Stimulated activated CD8-positive, alpha-beta memory T cell treated with anti-CD3 and anti-CD28 coated beads, Interleukin-4, amount 100 ng/mL, for 24 hours (primary cell): ENCODE measurements at places on chromosomes 13 and 19.

GRCh38 chr13:104567114-104567513 lies 1500.9 kb upstream of the SLC10A2 start:
- no peak for DNase-seq

- no peak for DNase-seq
Observed at GRCh38 chr19:40253611-40254092, 27.2 kb upstream of the CCNP start.

- DNase-seq, result no peak
Observed at GRCh38 chr13:61727767-61728166, 312.1 kb upstream of the PCDH20 start.

GRCh38 chr13:50494138-50494537 lies 349.4 kb downstream of the DLEU7 start:
- DNase-seq, result no peak

- no peak for DNase-seq
Observed at GRCh38 chr19:47723581-47723940, 10.3 kb downstream of the EHD2 start.

- no peak for DNase-seq
Observed at GRCh38 chr13:24184882-24185281, 24.4 kb downstream of the SPATA13 start.

GRCh38 chr13:87999788-88000187 lies 328.6 kb downstream of the SLITRK5 start:
- no peak for DNase-seq

DNA sequence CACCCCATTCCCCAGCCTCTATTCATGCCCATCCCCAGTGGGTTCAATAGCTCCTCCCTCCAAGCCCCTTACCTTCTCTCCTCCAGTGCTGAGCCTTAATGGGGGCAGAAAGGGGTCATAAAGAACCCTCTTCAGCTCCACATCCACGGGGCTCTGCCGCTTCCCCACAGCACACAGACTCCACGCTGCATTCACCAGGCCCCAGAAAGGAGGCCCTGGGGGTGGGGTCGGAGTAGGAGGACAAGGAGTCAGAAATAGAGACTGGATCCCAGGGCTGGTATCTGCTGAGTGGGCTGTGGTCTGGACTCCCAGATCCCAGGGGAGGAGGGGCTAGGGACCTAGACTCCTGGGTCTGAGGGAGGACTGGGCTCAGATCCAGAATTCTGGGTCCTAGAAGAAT lies 1.6 kb downstream of the CA11 start:
- DNase-seq, result no peak

DNA sequence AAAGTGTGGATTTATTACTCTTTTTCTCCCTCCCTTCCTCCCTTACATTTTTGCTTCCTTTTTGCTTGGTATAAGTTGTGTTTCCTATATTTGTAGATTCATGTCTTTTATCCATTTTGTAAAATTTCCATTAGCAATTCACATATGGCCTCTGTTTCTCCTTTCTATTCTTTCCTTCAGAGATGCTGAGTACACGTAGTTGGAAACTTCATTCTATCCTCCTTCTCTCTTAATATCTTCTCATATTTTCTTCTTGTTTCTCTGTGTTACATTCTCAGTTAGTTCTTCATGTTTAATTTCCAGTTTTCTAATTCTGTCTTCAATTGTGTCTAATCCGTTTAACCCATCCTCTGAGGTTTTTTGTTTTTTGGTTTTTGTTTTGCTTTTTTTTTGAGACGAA lies 188.9 kb downstream of the ZIC5 start:
- no peak for DNase-seq
